H9 (cell line): ENCODE measurements at places on chromosomes 3 and 15. TPM values are rescaled to one million over a fixed set of nuclear protein-coding genes. Genes with fewer than 3 reads are reported as not detected.

DNA sequence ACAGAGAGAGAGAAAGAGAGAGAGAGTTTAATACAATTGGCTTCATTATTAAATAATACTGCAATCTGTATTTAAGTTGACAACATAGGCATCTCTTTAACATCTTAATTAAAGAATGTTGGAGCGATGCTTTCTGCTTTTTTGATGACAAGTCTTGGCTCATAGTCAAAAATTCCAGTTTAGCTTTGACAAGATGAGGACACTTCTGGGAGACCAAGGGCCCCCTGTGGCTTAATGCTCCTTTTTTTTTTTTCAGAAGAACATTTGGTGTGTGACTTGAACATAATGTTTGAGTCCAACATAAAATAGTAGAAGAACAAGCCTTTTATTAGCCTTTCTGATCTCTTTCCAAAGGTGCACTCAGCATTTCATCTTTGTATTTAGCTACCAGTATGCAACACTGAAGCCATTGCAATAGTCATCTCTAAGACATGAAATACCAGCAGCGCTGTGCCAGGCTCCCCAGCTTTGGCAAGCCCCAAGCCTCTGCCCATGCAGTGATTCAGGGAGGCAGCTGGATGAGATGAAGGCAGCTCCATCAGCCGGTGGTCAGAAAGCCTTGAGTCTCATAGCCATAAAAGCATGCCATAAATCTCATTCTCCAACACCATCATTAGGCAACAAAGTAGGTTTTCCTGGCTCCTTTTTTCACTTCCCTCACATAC, 349.4 kb upstream of the SEMA6D start:
- no peaks in the 10 kb centered on the region; the same call in 1 of the 2 replicates for H3K4me1 ChIP-seq
- H3K36me3 ChIP-seq = no peaks in the 10 kb centered on the region; the same call in 2 of the 3 replicates
- H3K4me3 ChIP-seq = no peak overlapping the region
- DNase-seq = no peak
- H3K27me3 ChIP-seq = no peaks in the 10 kb centered on the region

DNA sequence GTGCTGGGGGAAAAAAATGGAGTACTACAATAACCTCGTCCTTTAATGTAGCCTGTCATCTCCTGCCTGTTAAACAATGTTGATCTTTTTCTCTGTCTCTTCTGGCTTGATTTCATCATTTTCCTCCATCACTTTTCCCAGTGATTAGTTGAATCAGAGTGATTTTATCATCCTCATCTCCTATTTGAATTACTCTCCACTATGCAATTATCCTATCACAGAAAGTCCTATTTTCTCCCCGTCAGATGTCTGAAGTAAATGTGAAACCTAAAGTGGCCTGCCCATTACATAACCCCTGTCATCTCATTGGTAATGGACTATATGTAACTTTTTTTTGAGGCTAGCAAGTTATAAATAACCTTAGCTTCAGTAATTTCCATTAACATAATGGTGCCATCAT, 201.8 kb downstream of the CACNA2D3 start:
- no peaks in the 10 kb centered on the region for H3K27me3 ChIP-seq
- H3K4me1 ChIP-seq = no peaks in the 10 kb centered on the region
- DNase-seq = no peak
- no peaks in the 10 kb centered on the region for H3K36me3 ChIP-seq
- no peak overlapping the region for H3K27ac ChIP-seq

DNA sequence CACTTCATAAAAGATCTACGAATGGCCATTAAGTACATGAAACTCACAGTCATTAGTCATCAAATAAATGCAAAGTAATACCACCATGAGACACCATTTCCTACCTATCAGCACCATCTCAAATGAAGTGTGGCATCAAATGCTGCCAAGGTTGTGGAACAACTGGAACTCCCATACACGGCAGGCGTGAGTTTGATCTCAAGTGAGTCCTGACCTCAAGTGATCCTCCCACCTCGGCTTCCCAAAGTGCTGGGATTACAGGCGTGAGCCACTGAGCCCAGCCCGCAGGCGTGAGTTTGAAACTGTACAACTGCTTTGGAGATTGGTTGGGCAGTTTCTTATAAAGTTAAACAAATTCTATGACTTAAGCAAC, 28.8 kb upstream of the HDAC11 start:
- peak; percentile 47 for DNase-seq
- H3K36me3 ChIP-seq = peaks cover 6% of the 10 kb centered on the region
- peak overlapping the region; percentile 68 for H3K4me3 ChIP-seq
- H3K27me3 ChIP-seq = no peaks in the 10 kb centered on the region
- H3K4me1 ChIP-seq = no peaks in the 10 kb centered on the region

- H3K4me3 ChIP-seq = peak overlapping the region; percentile 79
- H3K27me3 ChIP-seq = peaks cover 17% of the 10 kb centered on the region; the same call in 1 of the 2 replicates
- H3K4me1 ChIP-seq = peaks cover 6% of the 10 kb centered on the region; the same call in 1 of the 2 replicates
- H3K36me3 ChIP-seq = no peaks in the 10 kb centered on the region
- DNase-seq = peak; percentile 69
Observed at GRCh38 chr3:184584464-184584891, 22.9 kb downstream of the EPHB3 start.

DNA sequence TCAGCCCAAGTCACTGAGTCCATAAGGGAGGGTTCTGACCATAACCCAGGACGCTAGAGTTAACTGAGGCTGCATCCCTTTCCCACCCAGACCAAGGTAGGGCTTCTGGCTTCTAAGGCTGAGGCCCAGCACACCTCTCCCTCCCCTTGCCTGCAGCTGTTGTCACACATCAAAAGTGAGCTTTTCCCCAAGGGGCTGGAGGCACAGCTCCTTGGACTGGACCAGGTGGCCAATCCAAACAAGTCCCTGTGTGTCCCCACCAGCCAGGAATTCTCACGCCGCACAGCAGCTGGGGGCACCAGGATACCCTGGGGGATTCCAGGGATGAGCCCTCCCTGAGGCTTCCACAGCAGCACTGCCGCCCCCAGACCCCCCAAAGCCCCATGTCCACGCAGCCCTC, 22.3 kb upstream of the ISLR2 start:
- DNase-seq = no peak
- no peak overlapping the region for H3K27ac ChIP-seq
- H3K36me3 ChIP-seq = no peaks in the 10 kb centered on the region; the same call in 2 of the 3 replicates
- H3K27me3 ChIP-seq = no peaks in the 10 kb centered on the region
- H3K4me1 ChIP-seq = no peaks in the 10 kb centered on the region
- no peak overlapping the region for H3K4me3 ChIP-seq

DNA sequence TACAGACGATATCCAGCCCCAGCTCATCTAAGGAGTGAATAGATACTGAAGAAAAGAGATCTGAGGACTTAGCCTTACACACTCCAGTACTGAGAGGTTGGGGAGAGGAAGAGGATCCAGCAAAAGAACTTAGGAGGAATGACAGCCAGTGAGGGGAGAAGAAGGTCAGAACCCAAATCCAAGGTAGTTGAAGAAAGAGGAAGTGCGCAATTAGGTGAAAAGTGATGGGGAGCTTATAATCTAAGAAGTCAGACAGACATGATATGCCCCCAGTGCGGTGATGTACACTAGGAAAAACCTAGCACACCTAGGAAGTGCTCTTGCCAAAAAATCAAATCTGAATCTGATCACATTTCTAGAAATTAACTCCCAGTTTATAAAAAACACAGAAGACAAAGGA, 20.6 kb downstream of the ENTPD3 start:
- no peak overlapping the region for H3K27ac ChIP-seq
- H3K4me1 ChIP-seq = no peaks in the 10 kb centered on the region; the same call in 1 of the 2 replicates
- no peak overlapping the region for H3K4me3 ChIP-seq
- H3K27me3 ChIP-seq = no peaks in the 10 kb centered on the region

DNA sequence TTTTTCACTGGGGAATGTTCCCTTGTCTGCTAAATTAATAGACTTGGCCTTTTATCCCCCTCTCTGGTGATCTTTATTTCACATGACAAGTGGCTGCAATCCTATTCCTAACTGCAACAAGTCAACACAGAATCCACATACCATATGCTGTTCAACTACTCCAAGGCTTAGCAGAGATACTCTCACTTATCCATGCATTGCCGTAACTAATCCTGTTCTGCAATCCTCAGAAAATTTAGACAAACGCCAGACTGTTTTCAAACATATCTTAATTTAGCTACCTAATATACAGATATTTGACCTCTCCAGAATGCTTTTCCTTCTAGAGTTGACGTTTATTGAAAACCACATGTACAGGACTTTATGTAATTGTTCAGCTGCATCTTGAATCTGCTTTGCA, 37.9 kb downstream of the EID1 start:
- H3K27ac ChIP-seq = no peak overlapping the region
- no peaks in the 10 kb centered on the region for H3K4me1 ChIP-seq
- H3K36me3 ChIP-seq = no peaks in the 10 kb centered on the region
- no peaks in the 10 kb centered on the region for H3K27me3 ChIP-seq
- DNase-seq = no peak

DNA sequence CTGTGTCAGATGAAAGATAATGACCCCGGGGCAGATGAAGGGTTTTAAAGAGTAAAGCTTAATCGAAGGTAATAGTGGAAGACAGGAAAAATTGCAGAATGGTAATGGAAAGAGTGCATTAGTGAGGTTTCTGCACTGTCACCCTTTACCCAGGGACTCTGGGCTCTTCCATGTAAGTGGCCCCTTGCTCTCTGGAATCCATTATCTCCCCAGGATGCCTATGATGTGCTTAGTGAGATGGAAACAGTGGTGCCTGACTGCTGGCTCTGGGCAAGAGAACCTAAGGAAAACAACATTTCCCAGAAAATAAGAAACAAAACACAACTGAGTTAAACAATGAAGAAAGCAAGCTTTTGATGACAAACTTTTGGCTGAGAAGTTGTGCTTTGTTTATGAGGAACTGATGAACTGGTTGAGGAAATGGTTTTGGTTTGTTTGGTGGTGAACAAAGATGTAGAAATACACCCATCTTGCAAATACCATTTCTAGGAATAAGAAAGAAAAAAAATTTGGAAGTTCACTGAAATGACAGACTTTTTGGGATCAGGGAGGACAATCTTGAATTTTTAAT, 119.9 kb upstream of the RASGRP1 start:
- H3K36me3 ChIP-seq = no peaks in the 10 kb centered on the region
- DNase-seq = no peak
- H3K4me1 ChIP-seq = no peaks in the 10 kb centered on the region; the same call in 1 of the 2 replicates
- H3K27me3 ChIP-seq = no peaks in the 10 kb centered on the region

The IL17RD gene
- 29.3 and 31.7 TPM in 2 replicates for total RNA-seq

The ACSBG1 gene
- total RNA-seq = 2.2 and 3.2 TPM in 2 replicates

The GOLGA6D gene
- total RNA-seq = 0.35 and 0.37 TPM in 2 replicates
